Stimulated activated naive CD8-positive, alpha-beta T cell treated with anti-CD3 and anti-CD28 coated beads, Interleukin-15, amount 100 ng/mL, for 72 hours (primary cell): ENCODE measurements at places on chromosomes 16 and 17.

DNA sequence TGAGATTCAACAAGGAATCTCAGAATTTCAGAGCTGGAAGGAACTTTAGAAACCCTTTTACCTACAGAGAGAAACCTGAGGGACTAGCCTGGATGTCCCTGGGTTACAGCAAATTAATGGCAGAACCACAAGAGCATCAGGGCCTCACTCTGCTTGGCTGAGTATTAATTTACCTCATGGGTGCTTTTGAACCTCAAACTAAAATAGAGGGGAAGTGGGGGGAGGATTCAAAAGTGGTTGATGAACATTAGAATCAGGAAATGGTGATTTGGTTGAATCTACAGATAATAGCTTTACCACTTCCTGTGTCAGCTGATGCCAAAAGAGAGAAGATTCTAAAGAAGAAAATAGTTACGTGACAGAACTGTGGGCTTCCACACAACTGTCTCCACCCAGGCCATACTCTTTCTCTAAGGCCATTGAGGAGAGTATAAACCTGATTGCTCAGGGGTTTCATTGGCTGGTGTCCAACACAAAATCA is 11.3 kb upstream of the SKAP1 start:
- DNase-seq = peak; percentile 47

DNA sequence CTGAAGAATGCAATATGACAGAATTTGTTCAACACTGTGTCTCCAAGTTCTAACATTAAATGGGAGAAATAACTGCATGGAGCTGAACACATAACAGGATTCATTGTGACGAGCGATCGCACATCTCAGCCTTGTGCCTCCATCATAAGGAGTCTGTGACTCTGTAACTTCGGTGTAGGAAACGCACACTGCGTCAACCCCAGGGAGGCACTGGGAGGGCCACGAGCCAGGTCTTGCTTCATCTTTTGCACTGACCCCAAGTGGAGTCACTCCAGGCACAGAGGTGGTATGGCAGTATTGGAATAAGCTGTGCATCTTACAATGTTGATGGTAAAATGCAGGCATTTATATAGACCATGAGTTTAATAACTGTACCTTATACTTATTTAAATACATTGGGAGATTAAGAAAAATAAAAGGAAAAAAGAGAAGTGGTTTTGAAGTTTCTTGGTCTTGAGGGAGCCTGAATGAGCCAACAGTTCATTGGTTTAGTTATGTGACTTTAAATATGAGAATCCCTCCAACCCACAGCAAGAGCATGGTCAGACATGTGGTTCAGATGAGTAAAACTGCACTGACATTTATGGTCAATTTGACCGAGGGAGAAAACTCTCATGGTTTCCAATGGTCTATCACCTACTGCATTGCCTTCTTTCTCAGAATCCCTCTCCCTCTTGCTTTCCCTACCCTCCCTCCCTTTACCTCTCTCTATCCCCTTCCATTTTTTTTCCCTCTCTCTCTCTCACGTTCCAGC is 5.7 kb upstream of the PMP22 start:
- DNase-seq = no peak

- DNase-seq = no peak
Observed at GRCh38 chr16:50974438-50975036, 176.5 kb downstream of the SALL1 start.

GRCh38 chr17:1532836-1533602 is 16.6 kb upstream of the INPP5K start:
- DNase-seq = peak; percentile 26

- peak; percentile 48 for DNase-seq
Observed at GRCh38 chr16:50644729-50645128, 36.4 kb downstream of the SNX20 start.

GRCh38 chr16:53067675-53068074 is 12.9 kb downstream of the CHD9 start:
- DNase-seq = no peak

DNA sequence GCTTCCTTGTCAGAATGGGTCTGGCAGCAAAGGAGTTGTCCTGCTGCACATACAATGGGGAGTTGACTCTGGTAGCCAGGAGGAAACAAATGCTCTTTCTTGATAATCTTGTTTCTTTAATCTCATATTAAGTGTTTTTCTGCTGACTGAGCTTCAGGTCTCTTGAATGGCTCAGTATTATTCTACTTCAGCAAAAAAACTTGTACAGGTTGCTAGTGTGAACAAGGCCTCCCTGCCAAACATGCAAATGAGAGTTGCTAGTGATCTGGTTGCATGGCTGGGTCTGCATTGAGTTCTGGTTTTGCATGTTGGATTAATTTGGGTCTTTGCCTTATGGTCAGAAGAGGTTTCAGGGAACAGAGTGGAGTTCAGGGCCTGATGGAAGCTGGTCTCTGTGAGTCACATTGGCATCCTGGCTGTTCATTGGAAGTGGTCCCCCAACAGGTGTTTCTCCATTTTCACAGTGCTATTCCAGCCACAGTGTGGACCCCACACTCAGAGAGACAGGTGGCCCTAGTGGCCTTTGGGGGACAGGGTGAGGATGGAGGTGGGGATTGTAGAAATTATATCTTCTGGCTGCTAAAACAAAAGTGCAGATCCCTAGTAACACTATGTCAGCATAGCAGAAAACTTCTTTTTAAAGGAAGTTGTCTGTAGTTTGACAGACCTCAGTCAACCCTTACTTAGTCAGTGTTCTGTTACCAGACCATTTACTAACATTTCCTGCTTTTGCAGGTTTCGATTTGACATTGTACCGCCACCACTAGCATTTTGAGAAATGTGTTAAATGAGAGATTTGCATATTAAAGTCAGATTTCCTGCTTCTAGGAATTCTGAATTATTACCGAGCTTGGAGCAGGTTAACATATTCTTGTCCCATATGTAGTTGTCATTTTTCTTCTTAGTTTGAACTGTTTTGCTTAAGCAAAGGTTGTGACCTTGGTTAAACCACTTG is 47.1 kb downstream of the EPN2 start:
- no peak for DNase-seq

DNA sequence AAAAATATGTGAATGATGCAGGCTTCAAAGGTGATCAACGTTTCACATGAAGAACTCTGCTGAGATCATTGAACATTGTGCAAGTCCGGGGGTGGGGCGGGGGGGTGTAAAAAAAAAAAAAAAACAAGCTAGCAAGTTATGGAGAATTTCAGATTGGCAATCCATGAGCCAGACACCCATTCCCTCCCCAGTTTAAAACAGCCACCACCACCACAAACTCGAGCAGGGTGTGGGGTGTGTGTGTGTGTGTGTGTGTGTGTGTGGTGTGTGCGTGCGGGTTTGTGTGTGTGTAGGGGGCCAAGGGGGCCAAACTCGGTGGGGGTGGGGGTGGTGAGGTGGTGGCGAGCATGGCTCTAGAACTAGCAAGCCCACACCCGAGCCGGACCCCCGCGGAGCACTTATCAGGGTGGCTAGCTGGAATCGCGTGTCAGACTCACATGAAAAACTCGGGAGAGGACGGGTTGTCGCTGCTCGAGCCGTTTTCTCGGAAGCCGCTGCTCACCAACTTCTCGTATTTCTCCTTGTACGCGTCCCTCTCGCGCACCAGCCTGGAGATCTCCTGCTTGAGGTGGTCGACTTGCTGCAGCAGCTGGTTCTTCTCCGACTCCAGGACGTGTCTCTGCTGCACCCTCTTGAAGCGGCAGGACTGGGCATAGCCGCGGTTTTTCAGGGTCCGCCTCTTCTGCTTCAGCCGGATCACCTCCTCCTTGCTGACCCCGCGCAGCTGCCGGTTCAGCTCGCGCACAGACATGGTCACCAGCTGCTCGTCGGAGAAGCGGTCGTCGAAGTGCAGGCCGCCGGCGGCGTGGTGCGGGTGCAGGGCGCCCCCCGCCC is 2.0 kb downstream of the MAF start:
- DNase-seq = no peak

DNA sequence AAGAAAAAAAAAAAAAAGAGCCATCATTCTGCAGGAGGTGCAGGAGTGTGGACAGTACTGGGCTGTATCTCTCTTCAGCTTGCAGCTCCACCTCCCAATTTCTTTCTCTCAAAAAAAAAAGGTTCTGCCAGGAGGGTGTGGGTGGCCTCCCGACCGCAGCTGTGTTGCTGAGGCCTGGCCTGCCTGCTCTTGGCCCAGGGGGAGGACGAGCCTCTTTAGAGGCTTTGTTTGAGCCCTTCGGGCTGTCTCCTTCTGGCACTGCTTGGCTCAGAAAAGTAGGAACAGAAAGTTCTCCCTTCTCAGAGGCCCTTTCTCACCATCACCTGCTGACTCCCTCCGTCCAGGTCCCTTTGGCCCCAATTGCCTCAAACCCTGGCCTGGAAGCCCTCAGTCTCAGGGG is 22.2 kb upstream of the C17orf107 start:
- DNase-seq = no peak

DNA sequence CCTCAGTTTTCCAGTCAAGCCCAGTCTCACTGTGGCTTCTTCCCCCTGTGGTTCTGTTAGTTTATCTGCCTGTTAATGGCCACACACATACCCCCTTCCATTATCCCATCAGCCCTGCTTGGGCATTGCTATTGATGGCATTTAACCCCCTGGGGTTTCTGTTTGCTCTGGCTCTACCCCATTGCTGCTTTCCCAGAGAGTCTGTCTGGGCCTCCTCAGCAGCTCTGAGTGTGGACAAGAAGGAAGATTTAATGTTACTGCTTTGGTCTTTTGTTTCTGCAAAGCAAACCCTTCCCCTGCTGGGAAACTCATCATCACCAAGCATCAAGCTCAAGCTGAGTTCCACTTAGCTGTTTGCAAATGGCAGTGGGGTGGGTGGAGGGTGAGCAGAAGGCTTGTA is 162.7 kb downstream of the CCT6B start:
- no peak for DNase-seq

DNA sequence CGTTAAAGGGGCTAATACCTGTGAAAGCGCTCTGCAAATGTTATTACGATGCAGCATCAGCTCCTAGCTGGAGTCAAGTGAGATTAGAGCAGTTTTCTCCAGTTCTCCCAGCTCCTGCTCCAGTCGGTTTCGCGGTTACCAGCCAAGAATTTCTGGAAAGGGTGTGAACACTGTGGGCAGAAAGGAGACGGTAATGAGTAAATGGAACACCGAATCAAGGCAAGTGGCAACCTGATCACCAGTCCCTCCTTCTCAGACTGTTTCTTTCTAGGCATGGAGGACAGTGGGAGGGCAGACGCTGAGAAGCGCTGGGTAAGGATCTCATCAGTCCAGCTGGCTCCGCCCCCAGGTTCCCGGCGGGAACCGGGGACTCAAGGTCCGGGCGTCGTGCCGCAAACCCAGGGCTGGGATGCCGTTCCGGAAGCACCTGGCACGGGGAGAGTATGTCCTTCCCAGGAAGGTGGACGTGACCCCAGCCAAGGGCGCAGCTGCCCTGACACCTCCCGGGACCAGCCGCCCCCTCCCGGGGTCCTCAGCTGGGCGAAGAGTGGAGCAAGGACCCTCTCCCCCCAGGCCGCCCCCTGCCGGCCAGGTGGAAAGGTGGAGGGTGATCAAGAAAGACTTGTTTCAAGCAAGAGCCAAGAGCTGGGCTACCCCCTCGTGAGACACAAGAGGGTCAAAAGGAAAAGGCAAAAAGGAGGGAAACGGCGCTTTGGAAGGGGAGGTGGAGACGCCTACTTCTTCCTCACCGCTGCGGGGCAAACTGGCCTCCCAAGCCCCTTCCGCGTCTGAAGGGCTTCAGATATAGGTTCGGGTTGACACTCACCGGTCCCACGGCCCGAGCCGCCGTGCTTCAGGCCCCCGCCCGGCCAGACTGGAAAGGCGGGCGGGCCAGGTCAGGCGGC is 481 bp downstream of the MYO19 start:
- no peak for DNase-seq

DNA sequence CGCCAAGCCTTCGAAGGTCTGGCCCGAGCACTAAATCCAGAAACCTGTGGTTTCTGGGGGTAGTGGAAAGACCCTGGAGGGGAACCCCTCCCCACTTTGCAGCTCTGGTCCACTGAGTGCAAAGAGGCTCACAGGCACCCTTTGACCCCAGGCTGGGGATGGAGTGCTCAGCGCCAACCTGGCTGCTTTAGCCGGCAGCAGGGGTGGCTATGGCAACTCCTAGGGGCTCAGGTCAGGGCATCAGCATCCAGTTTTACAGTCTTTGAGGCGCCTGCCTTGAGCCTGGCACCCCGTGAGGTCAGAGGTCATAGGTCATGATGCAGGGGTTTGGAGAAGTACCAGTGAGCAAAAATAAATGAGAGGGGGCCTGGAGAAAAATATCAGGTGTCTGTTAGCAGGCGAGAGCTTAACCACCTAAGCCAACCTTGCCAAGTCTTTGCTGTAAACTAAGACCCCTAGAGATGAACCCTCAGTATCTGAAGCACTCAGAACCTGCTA is 17.9 kb downstream of the CA7 start:
- no peak for DNase-seq

- no peak for DNase-seq
Observed at GRCh38 chr17:77087650-77088454, 52.9 kb upstream of the SEC14L1 start.

GRCh38 chr16:47949714-47950113 is 206.1 kb downstream of the ABCC12 start:
- DNase-seq = no peak

GRCh38 chr17:77449373-77449907 is 308.7 kb downstream of the SEC14L1 start:
- DNase-seq = no peak

DNA sequence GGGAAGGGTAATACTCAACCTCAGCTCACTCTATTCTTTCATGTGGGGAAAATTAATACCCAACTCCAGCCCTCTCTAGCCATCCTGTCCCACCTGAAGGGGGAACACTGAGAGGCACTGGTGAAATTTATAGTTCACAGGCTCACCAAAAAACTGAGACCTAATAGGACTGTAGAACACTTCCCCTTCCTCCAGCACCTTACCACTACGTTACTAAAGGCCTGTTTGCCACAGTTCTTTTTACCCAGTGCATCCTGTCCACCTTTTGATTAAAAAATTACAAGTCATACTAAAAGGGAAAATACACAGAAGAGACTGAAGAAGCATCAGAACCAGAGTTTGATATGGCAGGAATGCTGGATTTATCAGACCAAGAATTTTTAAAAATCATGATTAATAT is 26.0 kb downstream of the DHRS7B start:
- DNase-seq = no peak

DNA sequence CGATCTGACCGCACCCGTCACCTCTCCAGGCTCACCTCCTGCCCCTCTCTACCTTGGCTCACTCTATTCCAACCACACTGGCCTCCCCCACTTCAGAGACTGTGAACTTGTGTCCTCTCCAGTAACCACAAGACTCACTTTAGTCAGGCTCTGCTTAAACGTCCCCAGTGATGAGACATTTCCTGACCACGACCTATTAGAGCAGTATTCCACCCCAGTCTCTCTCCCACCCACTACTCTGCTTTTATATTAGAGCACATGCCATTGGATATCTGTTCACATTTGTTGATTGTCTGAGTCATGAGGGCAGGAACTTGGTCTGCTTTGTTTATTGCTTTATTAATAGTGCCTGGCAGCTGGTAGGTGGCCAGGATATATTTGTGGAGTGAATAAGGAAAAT is 20.1 kb downstream of the COX11 start:
- no peak for DNase-seq

- DNase-seq = no peak
Observed at GRCh38 chr17:82542439-82542838, 22.9 kb downstream of the FOXK2 start.

DNA sequence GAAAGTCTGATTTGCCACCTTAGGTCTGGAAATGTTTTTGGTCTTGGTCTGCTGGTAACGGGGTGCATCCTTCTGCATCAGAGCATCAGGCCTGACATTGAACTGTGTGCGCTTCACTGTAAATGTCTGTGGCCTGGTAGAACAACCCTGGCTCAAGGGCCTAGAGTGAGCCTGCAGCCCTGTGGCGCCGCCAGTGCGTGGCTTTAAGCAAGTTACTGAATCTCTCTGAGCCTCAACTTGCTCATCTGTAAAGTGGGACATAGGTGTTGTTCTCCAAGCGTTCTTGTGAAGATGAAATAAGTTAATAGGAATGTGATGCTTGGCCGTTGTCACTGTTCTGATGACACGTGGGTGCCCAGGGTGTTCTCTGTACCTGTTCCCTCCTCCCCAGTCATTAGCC is 127.6 kb upstream of the CIBAR2 start:
- no peak for DNase-seq
